T-cell (primary cell): ENCODE measurements at places on chromosomes 7 and 10. TPM values are rescaled to one million over a fixed set of nuclear protein-coding genes. Genes with fewer than 3 reads are reported as not detected.

DNA sequence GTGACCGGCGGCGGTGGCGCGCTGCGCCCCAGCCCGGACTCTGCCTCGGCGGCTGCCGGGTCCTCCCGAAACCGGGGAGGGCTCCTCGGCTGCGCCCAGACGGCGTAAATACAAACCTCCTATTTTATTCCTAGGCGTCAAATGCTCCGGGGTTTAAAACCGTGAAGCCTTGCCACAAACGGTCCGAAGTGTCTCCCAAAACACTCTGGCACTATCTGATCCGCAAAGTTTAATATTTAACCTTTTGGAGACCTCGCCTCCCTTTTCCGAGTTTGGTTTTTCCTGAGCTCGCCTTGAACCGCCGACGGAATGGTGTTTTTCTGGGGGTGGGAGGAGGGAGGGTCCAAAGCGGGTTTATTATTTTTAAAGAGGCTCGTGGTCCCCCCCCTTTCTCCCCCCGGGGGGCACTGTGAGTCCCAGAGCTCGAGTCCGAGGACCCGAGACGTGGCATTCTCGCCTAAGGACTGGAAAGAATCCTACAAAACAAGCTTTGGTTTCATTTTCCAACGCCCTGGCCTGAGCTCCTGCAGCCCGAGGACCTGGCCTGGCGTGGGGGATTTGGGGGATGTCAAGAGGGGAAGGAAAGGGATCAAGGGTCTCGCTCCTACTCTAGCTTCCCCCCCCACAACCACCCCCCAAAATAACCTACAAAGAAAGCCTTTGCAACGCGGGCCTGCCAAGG is 1.8 kb downstream of the TNRC18 start:
- H3K4me3 ChIP-seq: peak overlapping the region; percentile 92
- H3K36me3 ChIP-seq: no peaks in the 10 kb centered on the region
- peaks cover 86% of the 10 kb centered on the region for H3K4me1 ChIP-seq
- no peak for DNase-seq

GRCh38 chr10:94274142-94274787 is 88.5 kb downstream of the NOC3L start:
- H3K27me3 ChIP-seq: peaks cover 1% of the 10 kb centered on the region
- H3K4me3 ChIP-seq: no peak overlapping the region
- H3K36me3 ChIP-seq: no peaks in the 10 kb centered on the region
- H3K27ac ChIP-seq: no peak overlapping the region

- H3K4me1 ChIP-seq: no peaks in the 10 kb centered on the region
- no peak for DNase-seq
- H3K27ac ChIP-seq: no peak overlapping the region
- H3K36me3 ChIP-seq: no peaks in the 10 kb centered on the region
These were observed 27.4 kb upstream of the PLA2G12B start for GRCh38 chr10:72981882-72982529.

- no peaks in the 10 kb centered on the region for H3K4me1 ChIP-seq
- no peak for DNase-seq
- H3K27me3 ChIP-seq: no peaks in the 10 kb centered on the region
- H3K27ac ChIP-seq: no peak overlapping the region
- H3K36me3 ChIP-seq: no peaks in the 10 kb centered on the region
These were observed 85.5 kb downstream of the PRTFDC1 start for GRCh38 chr10:24866604-24867583.

- H3K4me1 ChIP-seq: no peaks in the 10 kb centered on the region
- no peak overlapping the region for H3K27ac ChIP-seq
These were observed 28.6 kb downstream of the SLC35B4 start for GRCh38 chr7:134287916-134288659.

DNA sequence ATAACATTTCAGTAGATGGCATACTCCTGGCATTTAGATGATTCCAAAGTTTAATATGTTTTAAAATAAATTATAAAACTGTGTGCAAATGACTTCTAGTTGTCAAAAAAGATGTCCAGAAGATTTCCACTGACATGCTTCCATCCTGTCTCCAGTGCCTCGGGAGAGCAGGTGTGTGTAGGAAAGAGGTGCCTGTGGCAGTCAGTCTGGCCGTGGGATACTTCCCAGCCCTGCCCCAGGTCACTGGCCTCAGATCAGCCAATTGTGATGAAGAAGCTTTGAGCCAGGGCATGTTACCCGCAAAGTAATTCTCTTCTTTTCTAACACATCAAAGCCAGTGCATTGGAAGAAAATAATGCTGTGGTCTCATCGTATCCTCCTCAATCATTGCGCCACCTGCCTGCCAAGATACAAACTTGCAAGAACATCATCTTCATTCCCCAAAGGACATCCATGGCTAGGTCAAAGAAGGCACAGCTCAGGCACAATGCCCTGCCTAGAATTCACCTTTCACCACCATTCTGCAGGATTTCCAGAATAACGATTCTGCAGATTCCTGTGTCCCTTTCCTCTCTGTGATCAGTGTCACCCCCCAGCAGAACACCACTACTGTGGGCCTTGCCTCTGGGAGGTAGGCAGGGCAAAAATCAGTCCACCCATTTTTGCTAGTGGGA is 6.3 kb upstream of the KCNMA1 start:
- H3K4me1 ChIP-seq: no peaks in the 10 kb centered on the region
- peaks cover 3% of the 10 kb centered on the region for H3K27me3 ChIP-seq
- no peak overlapping the region for H3K4me3 ChIP-seq

GRCh38 chr7:158809596-158809995 is 19.7 kb downstream of the ESYT2 start:
- H3K27me3 ChIP-seq: no peaks in the 10 kb centered on the region
- DNase-seq: no peak
- peak overlapping the region; percentile 19 for H3K27ac ChIP-seq
- no peak overlapping the region for H3K4me3 ChIP-seq

- H3K4me1 ChIP-seq: no peaks in the 10 kb centered on the region
- H3K27me3 ChIP-seq: no peaks in the 10 kb centered on the region
- H3K36me3 ChIP-seq: no peaks in the 10 kb centered on the region
- DNase-seq: no peak
These were observed 27.8 kb downstream of the CXCL12 start for GRCh38 chr10:44357023-44357540.

GRCh38 chr7:128236924-128237586 is 4.0 kb upstream of the LEP start:
- H3K4me3 ChIP-seq: no peak overlapping the region
- DNase-seq: peak; percentile 2
- H3K27ac ChIP-seq: no peak overlapping the region
- H3K27me3 ChIP-seq: peaks cover 4% of the 10 kb centered on the region

DNA sequence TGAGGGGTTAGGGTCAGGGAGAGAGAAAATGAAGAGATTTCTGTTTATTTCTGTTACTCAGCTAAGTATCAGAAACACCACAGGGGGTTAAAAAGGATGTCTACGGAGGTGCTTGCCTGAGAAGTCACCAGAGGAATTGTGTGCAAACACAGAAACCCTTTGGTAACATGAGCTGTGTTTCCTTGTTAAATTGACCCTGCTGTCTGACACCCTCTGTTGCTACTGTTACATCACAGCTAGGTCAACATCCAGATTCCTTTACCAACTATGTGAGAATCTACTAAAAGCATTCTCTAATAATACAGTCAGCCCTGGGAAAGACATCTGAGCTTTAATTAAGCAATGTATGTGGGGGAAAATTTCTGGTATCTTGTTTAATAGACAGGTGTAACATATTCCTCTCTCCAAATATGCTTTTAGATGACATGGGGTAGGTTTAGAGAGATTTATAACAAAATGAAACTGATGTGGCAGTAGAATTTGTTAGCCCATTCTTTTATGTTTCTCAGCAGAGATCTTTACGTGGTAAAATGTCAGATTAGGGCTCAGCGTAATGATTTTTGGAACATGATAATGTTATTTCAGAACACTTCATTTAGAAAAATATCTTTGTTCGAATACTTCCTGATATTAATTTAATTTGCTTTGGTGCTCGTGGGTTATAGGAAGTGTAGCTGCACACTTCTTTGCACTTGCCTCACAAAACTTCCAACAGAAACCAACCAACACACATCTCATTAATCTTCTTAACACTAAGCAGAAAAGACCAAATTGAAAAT is 168.0 kb upstream of the AHR start:
- no peak overlapping the region for H3K4me3 ChIP-seq
- H3K27ac ChIP-seq: no peak overlapping the region
- H3K4me1 ChIP-seq: no peaks in the 10 kb centered on the region
- H3K27me3 ChIP-seq: no peaks in the 10 kb centered on the region

GRCh38 chr10:62755662-62756653 is 48.6 kb upstream of the ADO start:
- no peaks in the 10 kb centered on the region for H3K27me3 ChIP-seq
- no peaks in the 10 kb centered on the region for H3K36me3 ChIP-seq
- no peak for DNase-seq
- H3K27ac ChIP-seq: peak overlapping the region; percentile 7

GRCh38 chr7:151412318-151412717 is 2.5 kb upstream of the WDR86 start:
- H3K4me1 ChIP-seq: no peaks in the 10 kb centered on the region
- no peaks in the 10 kb centered on the region for H3K36me3 ChIP-seq
- no peak for DNase-seq
- peaks cover 2% of the 10 kb centered on the region for H3K27me3 ChIP-seq
- no peak overlapping the region for H3K4me3 ChIP-seq

GRCh38 chr7:48350515-48350914 is 179.3 kb downstream of the ABCA13 start:
- no peaks in the 10 kb centered on the region for H3K4me1 ChIP-seq
- no peaks in the 10 kb centered on the region for H3K27me3 ChIP-seq
- no peak for DNase-seq
- no peak overlapping the region for H3K27ac ChIP-seq
- no peak overlapping the region for H3K4me3 ChIP-seq
- no peaks in the 10 kb centered on the region for H3K36me3 ChIP-seq

- no peak overlapping the region for H3K27ac ChIP-seq
- H3K4me1 ChIP-seq: no peaks in the 10 kb centered on the region
- no peak for DNase-seq
- no peak overlapping the region for H3K4me3 ChIP-seq
These were observed 21.9 kb downstream of the ARID5B start for GRCh38 chr10:61923210-61923949.

- H3K4me1 ChIP-seq: peaks cover 13% of the 10 kb centered on the region
- H3K4me3 ChIP-seq: no peak overlapping the region
- peaks cover 3% of the 10 kb centered on the region for H3K27me3 ChIP-seq
- no peaks in the 10 kb centered on the region for H3K36me3 ChIP-seq
- H3K27ac ChIP-seq: no peak overlapping the region
These were observed 44.7 kb upstream of the SMNDC1 start for GRCh38 chr10:110349386-110349785.

Gene ZNF33B
- 42.4 TPM for total RNA-seq

Gene DUSP5
- 69.5 TPM for total RNA-seq

Gene UPP1
- 177 TPM for total RNA-seq

Gene SORCS1
- not detected for total RNA-seq

Gene GDF10
- total RNA-seq: 0.14 TPM

Gene CLCN1
- total RNA-seq: not detected
